ENCODE measurements at places on chromosomes 1 and 21. TPM values are rescaled to one million over a fixed set of nuclear protein-coding genes. Genes with fewer than 3 reads are reported as not detected.
A peak's percentile ranks its signal among the peaks of the same experiment; 100 is the strongest.

- DNase-seq: no peak
Measured at GRCh38 chr1:202014915-202015661, 4.7 kb downstream of the ELF3 start.

DNA sequence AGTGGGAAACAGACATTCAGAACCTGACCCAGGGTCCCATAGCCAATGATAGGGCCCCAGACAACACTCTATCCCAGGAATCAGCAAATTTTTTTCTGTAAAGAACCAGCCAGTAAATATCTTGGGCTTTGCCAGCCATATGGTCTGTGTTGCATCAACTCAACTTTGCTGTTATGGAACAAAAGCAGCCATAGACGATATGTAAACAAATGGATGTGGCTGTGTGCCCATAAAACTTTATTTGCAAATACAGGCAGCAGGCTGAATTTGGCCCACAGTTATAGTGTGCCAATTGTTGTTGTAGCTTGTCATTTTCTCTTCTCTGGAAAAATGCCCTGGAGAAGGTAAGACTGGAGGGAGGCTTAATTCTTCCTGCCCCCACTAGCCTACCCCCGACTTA, 431.1 kb upstream of the VAMP3 start:
- DNase-seq: peak; percentile 41

- DNase-seq: no peak
Measured at GRCh38 chr1:97441966-97442365, 478.9 kb downstream of the DPYD start.

DNA sequence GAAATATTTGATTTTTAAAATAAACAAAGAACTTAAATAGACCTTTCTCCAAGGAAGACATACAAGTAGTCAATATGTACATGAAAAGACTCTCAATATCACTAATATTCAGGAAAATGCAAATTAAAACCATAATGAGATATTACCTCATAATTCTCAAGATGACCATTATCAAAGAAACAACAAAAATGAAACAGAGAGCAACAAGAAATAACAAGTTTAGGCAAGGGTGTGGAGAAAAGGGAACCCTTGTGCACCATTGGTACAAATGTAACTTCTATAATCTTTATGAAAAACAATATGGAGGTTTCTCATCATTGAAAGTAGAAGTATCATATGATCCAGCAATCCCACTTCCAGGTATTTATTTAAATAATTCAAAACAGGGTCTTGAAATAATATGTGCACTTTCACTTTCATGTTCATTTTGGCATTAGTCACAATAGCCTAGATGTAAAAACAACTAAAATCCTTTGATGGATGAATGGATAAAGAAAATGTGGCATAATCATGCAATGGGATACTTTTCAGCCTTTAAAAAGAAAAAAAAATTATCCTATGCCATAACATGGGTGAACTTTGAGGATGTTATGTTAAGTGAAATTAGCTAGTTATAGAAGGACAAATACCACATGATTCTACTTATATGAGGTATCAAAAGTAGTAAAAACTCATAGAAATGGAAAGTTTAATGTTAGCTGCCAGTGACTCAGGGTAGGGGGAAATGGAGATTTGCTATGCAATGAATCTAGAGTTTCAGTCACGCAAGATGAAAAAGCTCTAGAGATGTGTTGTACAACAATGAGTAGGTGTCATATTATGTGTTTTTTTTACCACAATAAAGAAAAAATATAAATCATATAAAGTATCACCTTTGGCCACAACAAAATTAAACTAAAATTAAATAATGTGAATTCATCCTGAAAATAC, 114.5 kb upstream of the LYPLAL1 start:
- DNase-seq: no peak

DNA sequence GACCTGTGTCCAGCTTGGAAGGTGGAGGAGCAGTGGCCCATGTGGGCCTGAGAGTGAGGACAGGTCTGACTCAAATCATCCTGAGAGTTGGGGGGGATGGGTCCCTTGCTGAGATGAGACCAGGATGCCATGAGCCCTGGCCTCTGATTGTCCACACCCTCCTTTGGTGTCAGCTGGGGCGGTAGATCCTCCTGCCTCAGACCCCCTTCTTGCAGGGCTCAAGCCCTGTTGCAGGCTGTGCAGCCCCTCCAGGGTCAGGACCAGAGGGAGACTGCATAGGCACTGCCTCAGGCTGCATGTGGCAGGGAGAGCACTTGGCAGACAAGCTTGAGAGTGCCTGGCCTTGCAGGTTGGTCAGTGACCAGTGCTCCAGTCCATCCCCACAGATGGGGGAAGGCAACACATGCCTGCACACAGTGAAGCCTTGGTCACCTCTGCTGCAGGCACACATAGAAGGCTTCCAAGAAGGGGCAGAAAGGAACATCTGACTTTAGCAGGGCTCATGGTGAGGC, 82.2 kb upstream of the ACTRT2 start:
- DNase-seq: no peak

DNA sequence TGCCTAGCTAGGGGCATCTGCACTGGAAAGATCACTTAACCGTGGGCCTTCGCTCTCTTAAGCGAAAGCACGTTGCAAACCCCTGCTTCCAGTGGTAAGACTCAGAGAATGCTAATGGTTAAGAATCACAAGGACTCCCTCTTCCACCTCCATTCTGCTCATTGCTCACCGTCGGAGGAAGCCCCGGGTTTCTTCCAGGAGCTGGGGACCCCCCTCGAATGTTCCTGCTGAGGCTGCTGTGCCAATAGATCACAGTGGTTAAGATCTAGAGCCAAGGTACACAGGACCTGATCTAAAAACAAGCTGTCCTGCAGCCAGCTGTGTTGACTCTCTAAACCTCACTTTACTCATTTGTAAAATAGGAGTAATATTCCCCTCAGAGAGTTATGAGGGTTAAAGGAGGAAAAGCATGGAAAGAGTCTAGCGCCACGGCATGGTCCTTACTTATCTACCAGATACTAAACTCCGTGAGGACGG, 765 bp downstream of the VAMP3 start:
- no peak for DNase-seq

- no peak for DNase-seq
Measured at GRCh38 chr1:4752059-4752458, 97.7 kb downstream of the AJAP1 start.

- peak; percentile 53 for DNase-seq
Measured at GRCh38 chr1:235624721-235625333, 24.8 kb downstream of the GNG4 start.

DNA sequence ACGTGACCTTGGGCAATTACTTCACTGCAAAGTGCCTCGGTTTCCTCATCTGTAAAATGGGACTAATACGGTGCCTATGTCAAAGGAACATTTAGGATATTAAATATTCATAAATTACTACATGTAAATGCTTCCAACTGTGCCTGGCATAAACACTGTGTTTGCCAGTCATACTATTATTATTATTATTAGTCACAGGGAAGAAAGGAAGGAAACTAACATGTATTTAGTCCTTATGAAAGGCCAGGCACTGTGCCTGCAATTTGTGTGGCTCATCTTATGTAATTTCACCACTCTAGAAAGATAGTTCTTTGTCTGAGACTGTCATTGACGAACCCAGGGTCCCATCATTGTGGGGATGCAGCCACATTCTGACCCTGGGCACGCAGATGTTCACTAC, 45.0 kb downstream of the EPHB2 start:
- DNase-seq: peak; percentile 31

DNA sequence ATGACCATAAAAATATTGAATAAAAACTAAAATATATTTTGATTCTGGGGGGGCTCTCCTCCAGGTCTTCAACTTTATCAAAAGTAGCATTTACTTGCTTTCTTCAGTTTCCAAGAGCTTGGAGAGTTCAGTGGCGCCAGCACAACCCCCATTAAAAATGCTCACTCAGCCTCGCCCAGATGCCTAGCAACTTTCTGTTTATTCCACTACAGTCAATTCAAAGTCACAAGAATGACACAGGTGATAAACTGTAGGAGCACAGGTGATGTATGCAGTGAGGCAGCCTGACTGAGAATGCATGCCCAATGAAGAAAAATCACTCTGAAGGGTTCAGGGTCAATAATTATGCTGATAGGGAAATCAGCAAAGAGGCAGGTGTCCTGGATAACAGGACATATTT, 159.4 kb upstream of the ATP1B1 start:
- no peak for DNase-seq

- DNase-seq: peak; percentile 76
Measured at GRCh38 chr1:154014154-154014907, 23.8 kb downstream of the RPS27 start.

- DNase-seq: peak; percentile 5
Measured at GRCh38 chr1:89310505-89310904, 37.8 kb upstream of the GBP5 start.

The PGBD2 gene
- 6.7 TPM for total RNA-seq

The ADGRB2 gene
- total RNA-seq: 2.2 TPM

The AGTRAP gene
- 22.2 TPM for total RNA-seq

The CRNN gene
- not detected for total RNA-seq

The EDARADD gene
- not detected for total RNA-seq

The LCE1A gene
- not detected for total RNA-seq

The EFNA3 gene
- 0.56 TPM for total RNA-seq

The PROK1 gene
- not detected for total RNA-seq

The KCNH1 gene
- 0.54 TPM for total RNA-seq

The ARHGAP29 gene
- total RNA-seq: 45.3 TPM

Data from IMR-90 (cell line).